Hindlimb muscle (tissue), 1 donor: ENCODE measurements at places on chromosomes 13 and 19.

DNA sequence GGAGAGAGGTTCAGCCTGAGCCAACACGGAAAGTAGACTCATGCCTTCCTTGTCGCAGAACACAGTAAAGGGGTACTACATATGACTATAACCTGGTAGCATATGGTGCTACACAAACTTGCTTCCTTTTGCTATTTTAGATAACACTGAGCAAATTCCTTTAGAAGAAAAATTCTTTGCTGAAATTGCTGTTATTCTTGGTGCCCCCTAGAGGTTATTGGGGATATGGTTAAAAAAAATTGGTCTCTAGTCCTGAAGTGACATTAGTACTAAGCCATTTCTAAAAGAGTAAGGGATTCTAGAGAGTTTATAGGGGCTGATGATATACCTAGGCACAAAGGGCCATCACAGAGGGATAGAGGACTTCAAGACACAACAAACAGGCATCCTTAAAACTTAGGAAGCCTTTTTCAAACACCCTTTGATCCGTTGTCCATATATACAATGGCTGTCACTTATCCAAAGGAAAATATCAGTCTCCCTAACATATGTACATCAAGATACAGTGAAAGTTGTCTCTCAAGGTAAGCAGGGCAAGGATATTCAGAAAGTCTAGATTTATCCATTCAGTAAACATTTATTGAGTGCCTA, 13.9 kb upstream of the HS6ST3 start:
- DNase-seq, result no peak

- DNase-seq, result no peak
These were observed 12.0 kb upstream of the FBXL3 start for GRCh38 chr13:77038907-77039480.

GRCh38 chr13:46553886-46554858, 1.2 kb downstream of the LRCH1 start:
- peak; percentile 84 for DNase-seq

DNA sequence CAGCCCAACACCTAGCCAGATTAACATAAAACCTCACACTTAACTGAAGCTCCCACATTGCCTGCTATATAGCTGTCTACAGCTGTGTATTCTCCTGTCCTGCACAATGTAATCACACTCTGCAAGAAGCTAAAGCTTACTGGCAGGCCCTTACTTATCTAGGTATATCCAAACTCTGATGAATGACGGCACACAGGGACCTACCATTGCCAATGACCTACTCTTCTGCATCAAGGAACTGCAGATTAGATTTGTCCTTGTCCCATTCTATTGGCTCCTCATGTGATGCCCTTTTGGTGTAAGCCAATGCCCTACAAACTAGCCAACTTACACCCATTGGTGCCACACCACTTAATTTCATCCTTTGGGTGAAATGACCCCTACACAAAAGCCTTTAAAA, 26.4 kb downstream of the ZNF45 start:
- no peak for DNase-seq

GRCh38 chr13:30224732-30225131, 82.6 kb downstream of the KATNAL1 start:
- DNase-seq, result no peak

DNA sequence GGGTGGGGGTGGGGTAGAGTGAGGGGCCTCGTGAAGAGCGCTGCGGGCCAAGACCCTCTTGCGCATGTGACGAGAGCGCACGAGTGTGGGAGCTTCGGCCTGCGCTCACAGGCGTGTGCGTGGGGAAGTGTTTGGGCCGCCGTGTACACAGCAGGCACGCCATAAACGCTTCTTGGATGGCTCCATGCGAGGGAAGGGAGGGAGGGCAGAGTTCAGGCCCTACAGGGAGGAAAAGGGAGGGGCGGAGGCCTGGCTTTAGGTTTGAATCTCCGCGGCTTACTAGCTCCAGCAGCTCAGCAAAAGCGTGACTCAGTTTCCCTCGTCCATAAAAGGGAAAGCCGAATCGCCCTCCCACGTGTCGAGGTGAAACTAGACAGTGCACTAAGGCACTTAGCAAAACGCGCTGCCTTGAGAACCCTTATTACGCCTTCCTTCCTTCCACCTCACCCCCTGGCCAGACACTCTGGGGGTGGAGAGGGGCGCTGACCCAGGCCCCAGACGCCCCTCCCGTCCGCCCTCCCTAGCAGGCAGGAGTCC, 12.5 kb downstream of the GADD45B start:
- no peak for DNase-seq

DNA sequence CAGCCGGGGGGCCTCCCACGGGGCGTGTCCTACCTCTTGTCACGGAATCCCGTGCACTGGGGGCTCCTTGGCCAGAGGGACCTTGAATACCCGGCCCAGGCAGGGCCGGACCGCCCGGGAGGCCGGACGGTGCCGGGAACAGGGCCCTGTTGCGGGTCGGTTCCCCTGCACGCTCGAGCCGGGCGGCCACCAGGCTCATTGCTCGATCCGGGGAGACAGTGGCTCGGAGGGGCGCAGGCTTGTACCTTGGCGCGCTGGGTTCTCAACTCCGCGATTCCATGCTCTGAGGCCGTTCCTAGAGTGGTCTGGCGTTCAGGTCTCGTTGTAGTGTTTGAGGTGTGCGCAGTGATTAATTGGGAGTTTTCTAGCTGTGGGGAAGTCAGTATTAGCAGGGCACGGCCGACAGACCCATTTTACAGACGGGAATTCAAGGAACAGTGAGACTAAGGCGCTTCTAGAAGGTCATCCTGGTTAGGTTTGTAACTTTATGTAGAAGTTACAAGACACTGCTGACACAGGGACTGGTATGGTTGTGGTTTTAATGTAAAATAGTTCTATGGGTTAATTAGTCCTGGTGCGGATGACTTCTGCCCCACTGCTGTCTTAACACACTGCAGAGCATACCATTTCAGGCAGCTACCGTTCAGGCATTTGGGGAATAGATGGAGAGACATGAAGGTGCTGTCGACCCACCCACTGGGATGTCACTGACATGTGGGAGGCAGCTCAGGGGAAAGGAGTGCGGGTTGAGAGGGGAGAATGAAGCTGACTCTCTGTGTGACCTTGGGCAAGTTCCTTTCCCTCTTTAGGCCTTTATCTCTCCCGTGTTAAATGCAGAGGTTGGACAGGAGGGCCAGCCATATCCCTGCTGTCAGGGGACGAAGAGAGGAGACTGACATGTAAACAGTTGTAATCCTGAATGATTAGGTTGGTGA, 592 bp downstream of the CLPTM1 start:
- no peak for DNase-seq

GRCh38 chr19:4911786-4912672, 2.7 kb downstream of the UHRF1 start:
- peak; percentile 68 for DNase-seq

DNA sequence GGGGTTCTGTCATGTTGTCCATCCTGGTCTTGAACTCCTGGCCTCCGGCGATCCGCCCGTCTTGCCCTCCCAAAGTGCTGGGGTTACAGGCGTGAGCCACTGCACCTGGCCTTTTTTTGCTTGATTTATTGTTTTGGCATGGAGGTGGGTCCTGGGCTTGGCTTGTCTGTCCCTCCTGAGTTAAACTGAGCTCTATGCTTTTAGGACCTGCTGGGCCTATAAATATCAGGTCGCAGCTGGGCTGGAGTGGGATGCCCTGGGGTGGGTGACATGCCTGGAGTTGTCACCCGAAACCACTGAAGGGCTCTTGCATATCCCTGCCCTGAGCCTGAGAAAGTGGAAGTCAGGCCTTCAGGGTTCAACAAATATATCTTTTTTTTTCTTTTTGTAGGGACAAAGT, 5.5 kb downstream of the ARRDC5 start:
- no peak for DNase-seq

DNA sequence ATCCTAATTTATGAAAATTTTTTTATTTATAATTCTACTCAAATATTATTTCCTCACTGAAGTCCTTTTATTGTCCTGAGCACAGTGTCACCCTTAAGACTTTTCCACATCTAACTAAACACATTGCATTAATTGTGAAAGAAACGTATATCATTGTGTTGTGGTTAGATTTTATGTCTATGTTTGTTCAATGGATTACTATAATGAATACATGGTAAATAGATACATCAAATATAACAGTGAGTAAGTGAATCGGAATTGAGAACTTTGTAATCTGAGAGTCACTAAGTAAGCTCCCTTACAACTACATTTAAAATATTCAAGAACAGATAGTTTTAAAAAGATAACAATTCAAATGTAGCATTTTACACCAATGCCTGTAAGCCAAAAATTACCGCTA, 417.6 kb upstream of the PCDH20 start:
- no peak for DNase-seq

- no peak for DNase-seq
These were observed 21.0 kb downstream of the TPP2 start for GRCh38 chr13:102617697-102618350.

DNA sequence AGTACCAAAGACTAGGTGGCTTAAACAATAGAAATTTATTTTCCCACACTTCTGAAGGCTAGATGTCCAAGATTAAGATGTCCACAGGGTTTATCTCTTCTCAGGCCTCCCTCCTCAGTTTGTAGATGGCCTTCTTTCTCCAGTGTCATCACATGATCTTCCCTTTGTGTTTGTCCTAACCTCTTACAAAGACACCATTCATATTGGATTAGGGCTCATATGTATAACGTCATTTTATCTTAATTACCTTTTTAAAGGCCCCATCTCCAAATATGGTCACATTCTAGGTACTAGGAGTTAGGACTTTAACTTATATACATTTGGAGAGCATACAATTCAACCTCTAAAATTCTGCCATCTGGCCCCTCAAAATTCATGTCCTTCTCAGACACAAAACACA, 34.3 kb downstream of the N4BP2L2 start:
- no peak for DNase-seq

- DNase-seq, result no peak
These were observed 263.1 kb downstream of the ZNF536 start for GRCh38 chr19:30634996-30635975.

DNA sequence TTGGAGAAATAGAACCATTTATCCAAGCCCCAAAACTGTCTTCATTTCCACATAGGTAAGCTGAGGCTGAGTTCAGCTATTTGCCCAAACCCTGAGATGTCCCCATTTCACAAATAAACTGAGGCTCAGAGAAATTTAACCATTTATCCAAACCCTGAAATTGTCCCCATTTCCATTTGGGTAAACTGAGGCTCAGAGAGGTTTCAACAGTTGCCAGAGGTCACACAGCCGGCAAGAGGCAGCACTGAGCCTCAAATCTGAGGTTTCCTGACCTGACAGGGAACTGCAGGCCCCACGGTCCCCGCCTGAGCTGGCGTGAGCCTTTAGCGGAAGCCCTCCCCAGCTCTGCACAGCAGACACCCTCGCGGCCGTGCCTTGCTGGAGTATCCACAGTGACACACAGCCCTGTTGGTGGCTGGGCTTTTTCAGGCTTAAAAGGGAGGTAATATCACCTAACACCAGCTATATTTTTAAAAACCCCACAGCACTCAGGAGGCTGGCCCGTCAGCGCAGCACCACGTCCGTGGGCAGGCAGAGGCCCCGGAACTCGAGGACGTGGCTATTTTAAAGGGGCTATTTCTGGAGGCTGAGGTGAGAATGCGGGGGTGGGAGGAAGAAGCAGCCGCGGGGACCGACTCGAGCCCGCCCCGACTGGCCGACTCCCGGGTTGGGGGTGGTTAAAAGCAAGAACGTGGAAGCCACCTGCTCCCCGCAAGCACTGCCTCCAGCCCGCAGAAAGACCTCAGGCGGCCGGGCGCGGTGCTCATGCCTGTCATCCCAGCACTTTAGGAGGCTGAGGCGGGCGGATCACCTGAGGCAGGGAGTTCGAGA, 18.5 kb downstream of the PTPRS start:
- no peak for DNase-seq

DNA sequence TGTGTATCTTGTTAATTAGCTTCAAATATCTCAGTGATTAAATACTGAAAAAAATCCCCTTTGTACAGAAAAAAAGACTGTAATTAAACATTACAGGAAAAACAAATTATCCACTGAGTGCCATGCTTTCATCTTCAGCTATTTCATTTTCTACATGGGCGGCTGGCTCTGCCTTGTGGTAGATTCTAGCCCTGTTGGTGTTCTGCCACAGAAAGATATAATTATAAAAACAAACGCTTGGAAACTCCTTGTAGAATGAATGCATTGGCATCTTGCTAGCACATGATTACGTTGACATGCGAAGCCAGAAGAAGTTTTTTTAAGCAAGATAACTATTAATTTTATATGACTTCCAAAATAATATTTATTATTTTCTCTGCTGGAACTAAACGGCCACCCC, 496.8 kb downstream of the MYO16 start:
- DNase-seq, result no peak

DNA sequence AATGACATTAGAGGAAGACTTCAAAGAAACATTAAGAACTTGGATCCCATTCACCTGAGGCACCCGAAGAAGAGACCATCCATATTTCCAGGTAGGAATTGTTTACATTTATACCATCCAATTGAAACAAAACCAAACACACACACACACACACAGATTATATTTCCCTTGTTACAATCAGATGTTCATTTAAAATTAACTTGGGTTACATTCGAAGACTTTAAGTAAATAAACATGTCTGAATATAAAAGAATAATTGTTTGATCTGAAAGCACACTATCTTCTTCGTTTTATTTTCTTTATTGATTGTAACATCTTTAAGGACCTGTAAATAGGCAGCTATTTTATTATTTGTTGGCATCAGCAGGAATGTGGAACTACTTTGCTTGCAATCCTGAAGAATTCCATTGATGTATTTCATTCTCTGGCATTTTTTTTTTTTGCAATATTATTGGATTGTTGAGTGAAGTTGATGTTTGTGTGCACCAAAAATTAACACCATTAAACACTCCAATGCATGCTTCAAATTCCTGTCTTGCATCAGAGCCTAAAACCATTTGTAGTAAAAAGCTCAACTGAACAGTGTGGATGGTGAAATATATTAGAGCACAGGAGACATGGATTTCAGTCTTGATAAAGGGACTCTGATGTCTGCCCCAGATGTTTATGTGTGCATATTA, 85.3 kb upstream of the FRY start:
- DNase-seq, result no peak

- no peak for DNase-seq
These were observed 12.1 kb upstream of the GPR4 start for GRCh38 chr19:45613926-45614725.

DNA sequence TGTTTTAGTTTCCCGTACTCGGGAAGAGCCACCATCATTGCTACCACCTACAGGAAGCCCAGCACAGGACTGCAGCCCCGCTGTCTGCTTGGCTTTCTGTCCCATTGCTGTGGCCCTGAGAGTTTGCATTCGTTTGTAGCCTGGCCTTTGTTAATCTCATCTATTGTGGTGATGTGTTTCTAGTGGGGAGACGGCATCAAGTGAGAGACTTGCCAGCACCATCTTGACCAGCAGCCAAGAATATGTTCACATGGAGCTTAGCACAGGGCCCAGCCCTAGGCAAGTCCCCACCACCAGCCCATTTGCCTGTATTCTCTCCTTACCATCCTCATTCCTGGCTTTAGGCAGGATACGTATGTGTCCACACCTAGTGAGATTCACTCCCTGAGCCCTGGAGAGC, 17.3 kb upstream of the OVOL3 start:
- DNase-seq, result no peak

DNA sequence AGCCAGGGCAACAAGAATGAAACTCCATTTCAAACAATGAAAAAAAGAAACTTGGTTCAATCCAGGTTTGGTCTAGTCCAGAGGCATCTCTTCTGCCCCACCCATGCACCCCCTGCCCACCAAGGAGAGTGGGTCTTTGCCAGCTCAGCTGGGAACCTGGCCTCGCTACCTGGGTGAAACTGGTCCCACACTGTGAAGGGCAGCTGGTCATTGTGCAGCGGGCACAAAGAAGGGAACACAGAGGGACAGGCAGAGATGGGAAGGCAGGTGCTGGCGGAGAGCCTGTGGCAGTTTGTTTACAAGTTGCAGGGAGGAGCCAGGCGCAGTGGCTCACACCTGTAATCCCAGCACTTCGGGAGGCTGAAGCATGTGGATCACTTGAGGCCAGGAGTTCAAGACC, 50.2 kb downstream of the CPAMD8 start:
- no peak for DNase-seq
